ENCODE measurements at places on chromosomes 2 and 18. TPM values are rescaled to one million over a fixed set of nuclear protein-coding genes. Genes with fewer than 3 reads are reported as not detected.

DNA sequence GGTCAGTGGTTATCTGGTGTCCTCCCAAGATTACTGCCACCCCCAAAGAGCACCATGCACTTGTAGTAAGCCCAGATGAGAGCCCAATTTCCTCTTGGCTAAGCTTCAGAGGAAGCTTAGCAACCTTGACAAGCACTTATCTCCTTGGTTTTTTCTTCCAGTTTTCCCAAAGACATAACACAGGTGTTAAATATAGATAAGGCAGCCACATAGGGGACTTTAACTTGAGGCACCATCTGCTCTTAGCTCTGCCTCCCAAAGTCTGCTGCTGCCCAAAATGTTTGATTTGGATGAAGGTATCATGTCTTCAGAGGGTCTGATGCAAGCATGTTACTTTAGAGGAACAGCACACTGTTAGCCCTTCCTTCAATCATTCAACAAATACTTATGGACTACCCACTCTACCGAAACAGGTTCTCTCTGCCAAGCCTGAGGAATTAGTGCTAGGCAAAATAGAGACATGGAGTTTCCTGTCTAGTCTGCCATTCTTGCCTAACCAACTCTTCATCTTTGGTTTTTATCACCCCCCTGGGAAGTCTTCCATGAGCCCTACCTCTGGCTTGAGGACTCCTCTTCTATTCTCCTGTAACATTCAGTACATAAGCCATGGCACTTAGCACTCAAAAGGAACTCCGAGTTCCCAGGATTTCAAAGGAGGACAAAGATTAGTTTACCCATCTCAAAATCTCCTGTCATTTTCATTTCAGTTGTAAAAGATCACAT is 73.7 kb downstream of the SP3 start:
- no peaks in the 10 kb centered on the region for H3K4me1 ChIP-seq
- no peak overlapping the region for H3K27ac ChIP-seq
- peaks cover 13% of the 10 kb centered on the region for H3K27me3 ChIP-seq
- H3K36me3 ChIP-seq, result peaks cover 6% of the 10 kb centered on the region
- no peak for DNase-seq

Gene PLEKHA3
- 31.6 TPM for total RNA-seq

Gene MAP4K3
- total RNA-seq, result 42.4 TPM

DNA sequence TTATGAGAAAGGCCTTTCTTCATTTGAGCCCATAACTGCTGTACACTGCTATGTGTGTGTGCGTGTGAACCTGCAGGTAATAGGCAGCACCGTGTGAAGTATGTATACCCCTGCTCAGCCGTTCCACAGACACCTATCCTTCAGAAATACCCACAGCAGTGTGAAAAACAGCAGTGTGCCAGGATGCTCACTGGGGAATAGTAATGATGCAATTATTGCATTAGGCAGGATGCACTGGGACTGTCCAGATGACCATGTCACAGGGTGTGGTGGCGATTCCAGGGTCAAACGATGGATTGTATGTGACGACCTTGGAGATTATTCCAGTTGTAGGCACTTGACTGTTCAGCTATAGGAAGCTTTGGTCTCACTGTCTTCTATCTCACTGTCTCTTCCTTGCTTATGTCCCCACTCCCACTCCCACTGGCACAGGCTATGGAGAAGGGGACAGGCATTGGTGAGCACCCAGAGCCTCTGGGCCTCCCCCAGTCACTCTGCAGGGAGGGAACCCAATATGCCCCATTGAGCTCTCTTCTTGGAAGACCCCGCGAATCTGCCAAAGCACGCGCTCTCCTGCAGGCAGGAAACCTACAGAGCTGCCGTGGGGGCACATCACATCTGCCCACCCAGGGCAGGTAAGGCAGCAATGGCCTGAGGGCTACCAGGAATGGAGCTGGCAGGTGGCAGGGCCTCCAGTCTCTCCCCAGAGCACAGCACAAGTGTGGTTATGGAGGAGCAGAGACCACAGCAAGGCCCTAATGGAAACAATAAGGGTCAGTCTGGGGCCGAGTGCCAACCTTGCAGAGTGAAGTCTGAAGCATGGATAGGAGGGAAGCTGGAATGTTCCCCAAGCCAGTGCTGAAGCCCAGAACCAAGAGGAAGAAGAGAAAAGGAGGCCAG is 518.9 kb upstream of the RAB6C start:
- H3K4me3 ChIP-seq, result no peak overlapping the region
- DNase-seq, result no peak
- H3K27ac ChIP-seq, result no peak overlapping the region
- peaks cover 2% of the 10 kb centered on the region for H3K27me3 ChIP-seq
- no peaks in the 10 kb centered on the region for H3K36me3 ChIP-seq
- H3K4me1 ChIP-seq, result no peaks in the 10 kb centered on the region

Gene C2orf66
- total RNA-seq, result not detected

DNA sequence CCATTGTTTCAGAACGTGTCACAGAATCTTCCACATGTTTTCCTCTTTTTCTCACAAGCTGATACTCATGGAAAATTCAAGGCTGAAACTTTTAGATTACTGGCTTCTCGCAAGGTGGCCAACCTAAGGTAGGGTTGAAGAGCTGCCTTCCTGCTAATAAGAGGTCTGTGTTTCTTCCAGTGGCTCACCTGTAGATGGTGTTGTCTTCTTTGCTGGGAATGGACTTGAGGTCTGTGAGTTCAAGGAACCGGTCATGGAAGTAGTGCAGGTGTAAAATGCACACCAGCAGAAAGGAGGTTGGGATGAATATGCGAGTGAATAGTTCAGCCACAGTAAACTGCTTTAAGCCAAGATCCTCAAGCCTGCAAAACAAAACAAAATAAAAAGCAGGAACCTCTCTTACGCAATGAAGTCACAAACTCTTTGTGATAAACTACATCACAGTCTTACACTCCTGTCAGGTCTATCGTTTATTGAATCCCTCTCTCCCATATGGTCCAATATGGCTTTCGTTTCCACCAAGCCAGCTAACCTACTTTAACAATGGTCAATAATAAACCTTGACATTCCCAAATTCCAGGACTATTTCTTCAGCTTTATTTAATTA is 258.9 kb downstream of the NAPG start:
- H3K4me1 ChIP-seq, result no peaks in the 10 kb centered on the region
- H3K4me3 ChIP-seq, result no peak overlapping the region
- H3K27ac ChIP-seq, result no peak overlapping the region
- H3K27me3 ChIP-seq, result peaks cover 4% of the 10 kb centered on the region

DNA sequence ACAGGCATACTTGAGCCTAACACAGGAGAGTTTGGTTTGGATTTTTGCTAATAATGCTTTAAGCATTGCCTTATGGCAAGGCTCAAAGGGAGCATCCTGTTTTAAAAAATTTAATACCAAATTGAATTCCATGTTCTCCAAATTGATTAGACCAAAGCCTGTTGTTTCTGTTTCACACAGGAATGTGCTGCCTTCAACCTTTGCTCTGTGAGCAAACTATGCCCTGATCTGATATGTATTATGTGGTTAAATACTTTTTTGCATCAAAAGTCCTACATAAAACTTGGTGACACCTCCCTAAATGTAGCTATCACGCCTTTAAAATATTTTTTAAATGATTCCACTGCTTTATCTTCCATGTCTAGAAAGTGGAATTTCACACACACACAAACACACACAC is 691.4 kb downstream of the CPS1 start:
- no peak for DNase-seq
- H3K27me3 ChIP-seq, result no peaks in the 10 kb centered on the region
- H3K4me1 ChIP-seq, result no peaks in the 10 kb centered on the region
- H3K4me3 ChIP-seq, result no peak overlapping the region

Gene OR6B2
- not detected for total RNA-seq

All from HFFc6 (cell line).